ENCODE measurements at places on chromosomes 6 and 20.

DNA sequence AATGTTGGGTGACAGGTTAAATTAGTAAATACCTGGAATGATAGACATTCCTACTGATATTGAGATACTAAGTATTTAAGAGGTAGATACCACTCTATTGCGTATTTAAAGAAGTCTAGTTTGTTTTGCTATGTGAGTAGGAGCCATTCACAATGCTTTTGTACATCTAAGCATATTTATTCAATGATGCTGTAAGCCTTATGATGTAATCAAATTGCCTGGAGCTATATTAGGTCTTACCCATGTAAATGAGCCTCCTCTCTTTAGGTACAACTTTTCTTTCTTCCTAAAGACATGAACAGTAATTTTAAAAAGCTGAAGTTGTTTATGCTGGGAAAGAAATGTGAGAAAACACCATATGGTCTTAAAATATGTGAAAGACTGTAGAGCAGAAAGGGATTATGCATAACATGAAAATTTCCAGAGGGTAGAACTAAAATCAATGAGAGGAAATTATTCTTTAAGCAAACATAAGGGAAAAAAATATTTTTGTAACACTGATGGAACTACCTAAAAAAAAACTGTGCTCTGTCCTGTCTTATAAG is 526.7 kb downstream of the EPHA7 start:
- no peak for DNase-seq

DNA sequence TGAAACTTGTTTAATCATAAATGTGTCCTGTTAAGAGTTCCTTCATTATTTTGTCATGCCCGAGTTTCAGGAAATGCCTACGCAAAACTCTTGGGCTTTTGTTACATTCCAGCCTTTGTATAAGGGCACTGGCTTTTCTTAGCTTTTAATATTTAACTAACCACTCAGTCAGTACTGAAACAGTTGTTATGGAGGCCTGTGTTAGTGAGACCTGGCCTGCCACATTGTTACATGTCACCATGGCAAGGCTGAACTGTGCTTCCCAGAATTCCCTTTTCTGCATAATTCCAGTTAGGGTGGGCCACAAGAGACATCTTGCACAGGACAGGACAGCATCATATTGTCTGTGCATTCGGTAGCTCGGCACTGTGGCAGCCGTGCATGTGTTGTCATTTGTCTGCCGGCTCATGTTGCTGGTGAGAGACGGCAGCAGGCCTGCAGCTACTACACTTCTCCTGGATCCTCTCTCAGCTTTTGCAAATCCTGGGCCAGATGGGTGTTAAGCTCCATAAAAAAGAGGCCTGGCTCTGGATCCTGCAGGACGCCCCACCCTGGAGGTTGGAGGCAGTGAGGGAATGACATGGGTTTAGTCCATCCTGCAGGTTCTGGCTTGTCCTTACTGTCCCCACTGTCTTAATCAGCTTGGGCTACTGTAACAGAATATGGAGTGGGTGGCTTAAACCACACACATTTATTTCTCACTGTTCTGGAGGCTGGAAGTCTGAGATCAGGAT is 128.8 kb upstream of the DTNBP1 start:
- DNase-seq = no peak

- DNase-seq = no peak
Observed at GRCh38 chr6:40693768-40694167, 106.6 kb upstream of the LRFN2 start.

DNA sequence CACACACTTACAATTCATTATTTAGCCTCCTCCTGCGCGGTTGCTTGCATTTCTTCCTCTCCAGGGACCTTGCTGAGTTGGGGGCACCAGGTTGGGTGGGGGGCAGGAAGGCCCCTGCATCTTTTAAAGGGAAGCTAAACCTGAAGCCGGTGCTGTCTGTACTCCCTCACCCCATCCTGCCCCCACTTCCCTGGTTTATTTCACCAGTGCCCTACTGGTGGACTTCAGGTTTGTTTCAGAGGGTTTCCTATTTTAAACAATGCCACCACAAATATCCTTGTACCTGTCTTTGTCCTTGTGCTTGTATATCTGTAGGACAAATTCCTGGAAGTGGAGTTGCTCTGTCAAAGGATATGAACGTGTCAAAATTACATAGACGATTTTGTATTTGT is 21.0 kb downstream of the PTK7 start:
- DNase-seq = no peak

DNA sequence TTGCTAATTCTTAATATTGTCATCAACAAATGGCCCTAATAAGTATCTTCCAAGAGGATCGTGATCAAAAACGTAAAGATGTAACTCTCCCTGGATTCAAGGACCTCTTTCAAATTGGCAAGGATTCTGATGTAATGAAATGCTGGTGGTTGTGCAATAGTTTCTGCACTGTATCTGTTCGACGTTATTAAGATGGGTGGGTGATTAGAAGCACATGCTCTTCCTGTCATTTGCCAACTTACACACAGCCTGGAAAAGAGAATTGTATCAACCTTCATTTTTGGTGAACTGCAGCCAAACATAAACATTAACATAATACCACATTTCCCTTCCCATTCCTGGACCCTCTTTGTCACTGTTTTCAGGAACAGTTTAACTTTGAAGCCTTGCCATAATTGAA is 9.8 kb downstream of the FOXQ1 start:
- DNase-seq = no peak

DNA sequence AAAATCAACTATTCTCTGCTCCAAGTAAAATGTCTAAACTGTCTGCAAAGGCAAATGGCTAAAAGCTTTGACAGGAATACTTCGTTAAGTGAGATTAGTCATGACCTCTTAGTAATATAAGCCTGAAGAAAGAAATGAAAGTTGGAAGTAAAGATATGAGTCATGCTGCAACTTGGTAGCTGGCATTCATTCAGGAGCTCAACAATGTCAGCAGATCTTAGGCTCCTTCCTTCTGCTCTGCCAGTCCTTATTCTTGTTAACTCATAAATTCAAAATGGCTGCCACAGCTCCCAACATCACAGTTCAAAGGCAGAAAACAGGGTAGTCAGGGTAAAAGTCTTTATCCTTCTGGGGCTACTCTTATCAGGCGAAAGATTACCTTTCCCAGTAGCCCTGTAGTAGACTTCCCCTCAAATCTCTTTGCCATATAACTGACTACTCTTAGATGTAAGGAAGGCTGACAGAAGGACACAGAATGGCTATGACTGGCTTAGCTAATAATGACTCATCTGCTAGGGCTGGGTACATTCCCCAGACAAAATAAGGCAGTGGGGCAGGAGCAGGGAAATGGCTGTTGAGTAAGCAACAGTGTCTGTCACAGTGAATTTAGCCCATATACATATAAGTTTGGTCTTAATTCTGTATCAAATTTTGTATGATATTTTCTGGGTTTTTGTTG is 24.4 kb upstream of the C6orf62 start:
- DNase-seq = no peak

- no peak for DNase-seq
Observed at GRCh38 chr6:163793011-163793983, 378.8 kb downstream of the QKI start.

DNA sequence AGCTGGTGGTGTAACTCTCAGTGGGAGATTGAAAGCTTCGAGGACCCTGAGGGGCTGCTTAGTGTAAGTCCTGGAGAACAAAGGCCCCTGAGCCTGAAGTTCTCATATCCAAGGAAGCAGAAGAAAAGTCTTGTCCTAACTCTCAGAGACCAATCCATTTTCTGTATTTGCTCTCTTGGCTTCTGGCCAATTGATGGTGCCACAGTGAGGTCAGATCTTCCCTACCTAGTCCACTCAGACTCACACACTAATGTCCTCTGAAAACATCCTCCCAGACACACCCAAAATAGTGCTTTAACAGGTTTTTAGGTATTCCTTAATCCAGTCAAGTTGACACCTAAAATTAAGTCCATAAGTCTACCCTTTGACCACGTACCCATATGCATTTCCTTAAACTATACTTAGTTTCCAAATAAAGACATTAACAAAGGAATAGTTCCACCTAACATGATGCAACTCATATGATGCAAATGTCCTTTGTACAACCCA is 29.4 kb downstream of the ZNF292 start:
- DNase-seq = no peak

DNA sequence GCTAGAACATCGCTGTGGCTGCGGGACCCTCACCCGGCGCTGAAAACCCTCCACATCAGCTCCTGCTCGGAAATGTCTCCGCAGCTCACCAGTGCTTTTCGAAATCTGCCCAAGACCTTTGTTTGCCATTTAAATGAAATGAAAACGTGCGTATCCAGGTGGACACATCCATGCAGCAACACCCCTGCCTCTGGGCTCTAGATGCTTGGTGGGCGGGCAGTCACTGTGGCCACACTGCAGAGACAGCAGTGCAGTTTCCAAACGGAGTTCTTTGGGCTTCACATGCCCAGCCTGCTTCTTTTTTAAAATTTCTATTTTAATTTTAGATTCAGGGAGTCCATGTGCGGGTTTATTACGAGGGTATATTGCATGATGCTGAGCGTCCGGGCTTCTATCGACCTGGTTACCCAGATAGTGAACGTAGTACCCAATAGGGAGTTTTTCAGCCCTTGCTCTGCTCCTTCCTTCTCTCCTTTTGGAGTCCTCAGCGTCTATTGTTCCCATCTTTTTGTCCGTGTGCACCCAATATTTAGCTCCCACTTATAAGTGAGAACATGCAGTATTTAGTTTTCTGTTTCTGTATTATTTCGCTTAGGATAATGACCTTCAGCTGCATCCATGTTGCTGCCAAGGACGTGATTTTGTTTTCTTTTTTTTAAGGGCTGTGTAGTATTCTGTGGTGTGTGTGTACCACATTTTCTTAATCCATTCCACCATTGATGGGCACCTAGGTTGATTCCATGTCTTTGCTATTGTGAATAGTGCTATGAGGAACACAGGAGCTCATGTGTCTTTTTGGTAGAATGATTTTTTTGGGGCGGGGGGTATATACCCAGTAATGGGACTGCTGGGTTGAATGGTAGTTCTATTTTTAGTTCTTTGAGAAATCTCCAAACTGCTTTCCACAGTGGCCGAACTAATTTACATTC is 4.8 kb upstream of the TUBB2B start:
- peak; percentile 53 for DNase-seq

GRCh38 chr20:3039426-3039825 is 4.0 kb upstream of the GNRH2 start:
- DNase-seq = no peak

DNA sequence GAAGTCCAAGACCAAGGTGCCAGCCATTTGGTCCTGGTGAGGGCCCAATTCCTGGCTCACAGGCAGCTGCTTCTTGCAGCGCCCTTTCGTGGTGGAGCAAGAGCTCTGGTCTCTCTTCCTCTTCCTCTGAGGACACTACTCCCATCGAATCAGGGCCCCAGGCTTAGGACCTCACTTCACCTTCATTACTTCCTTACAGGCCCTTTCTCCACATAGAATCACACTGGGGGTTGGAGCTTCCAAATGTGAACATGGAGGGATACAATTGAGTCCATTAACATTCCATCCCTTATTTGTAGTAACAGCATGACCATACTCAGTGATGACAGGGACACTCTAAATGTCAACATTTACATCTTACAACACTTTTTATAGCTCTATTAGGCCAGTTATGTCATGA is 2.3 kb downstream of the RAMACL start:
- no peak for DNase-seq

GRCh38 chr20:36957875-36958667 is 6.6 kb upstream of the SAMHD1 start:
- no peak for DNase-seq

DNA sequence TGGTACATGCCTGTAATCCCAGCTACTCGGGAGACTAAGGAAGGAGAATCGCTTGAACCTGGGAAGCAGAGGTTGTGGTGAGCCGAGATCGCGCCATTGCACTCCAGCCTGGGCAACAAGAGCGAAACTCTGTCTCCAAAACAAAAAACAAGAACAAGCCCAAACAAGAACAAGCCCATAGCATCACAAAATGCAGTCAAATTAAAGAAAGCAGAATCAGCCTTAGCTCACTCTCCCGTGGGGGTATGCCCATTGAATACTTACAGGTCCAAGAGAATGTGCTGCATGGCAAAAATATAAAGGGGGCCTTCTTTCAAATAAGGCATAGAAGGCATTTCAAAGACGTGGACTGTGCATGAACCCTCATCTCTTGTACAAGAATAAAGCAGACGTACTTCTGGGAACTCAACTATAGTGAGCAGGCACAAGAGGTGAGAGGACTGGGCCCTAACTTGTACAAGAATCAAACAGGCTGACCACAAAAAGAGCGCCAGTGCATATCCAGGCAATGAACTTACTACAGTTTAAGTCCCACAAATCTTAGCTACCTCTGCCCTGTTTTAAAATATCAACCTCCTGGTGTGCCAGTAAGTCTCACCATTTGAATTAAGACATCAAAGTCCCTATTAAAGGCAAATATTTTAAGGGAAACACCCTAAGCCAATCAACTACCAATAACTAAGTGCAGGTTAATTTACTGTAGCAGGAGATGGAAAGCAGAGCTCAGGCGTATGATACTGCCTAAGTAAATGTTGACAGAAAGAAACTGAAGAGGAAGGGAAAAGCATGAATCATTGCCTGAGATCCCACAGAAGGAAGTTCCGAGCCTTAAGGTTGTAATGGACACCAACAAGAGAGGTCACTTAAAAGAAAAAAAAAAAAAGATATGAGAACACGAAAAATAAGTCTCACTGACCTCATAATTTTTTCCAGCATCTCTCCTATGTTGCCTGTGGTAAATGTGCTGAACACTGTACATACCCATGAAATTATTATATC is 37.4 kb downstream of the TOMM6 start:
- DNase-seq = no peak

GRCh38 chr6:31479933-31480535 is 17.9 kb upstream of the MICB start:
- no peak for DNase-seq

DNA sequence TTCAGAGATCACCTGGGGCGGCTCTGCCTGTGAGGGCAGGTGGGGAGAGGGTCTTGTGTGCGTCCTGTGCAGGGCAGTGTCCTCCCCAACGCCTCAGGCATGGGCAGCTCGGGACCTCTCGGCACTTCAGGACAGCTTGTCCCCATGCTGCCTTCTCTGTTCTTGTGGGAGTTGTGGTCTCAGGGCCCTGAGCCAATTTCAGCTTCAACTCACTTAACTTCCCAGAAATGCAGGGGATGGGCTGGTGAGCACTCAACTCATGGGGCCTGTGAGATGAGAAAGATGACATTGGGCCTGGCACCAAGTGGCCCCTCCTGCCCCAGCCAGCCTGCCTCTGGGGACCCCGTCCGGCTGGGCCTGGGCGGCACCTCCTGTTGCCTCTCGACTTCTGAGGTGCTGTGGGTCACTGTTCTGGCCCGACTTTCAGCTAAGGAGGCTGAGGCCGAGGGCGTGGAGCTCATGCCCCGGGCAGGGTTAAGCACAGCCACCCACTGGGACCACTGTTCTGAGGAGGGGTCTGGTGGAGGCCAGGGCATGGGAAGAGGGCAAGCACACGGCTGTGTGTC is 6.7 kb downstream of the RGS19 start:
- no peak for DNase-seq

DNA sequence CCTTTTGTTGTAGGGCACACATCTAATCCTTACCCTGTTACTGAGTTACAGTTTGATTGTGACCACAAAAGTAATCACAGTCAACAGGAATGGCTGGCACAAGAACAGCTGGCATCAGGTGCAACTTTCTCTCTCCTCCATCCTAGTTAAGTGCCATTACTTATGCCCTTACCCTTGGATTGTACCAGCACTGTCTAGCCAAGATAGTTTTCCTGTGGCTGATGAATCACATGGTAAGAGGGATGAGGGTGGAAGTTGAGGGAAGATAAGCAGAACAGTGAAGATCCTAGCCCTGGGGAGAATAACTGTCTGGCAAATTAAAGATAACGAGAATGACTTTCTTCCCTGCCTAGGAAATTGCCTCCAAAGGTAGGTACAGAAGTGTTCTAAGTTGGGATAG is 42.0 kb downstream of the RNF217 start:
- DNase-seq = no peak

GRCh38 chr6:168227840-168228239 is 91.7 kb downstream of the DACT2 start:
- no peak for DNase-seq

GRCh38 chr6:61909486-61909885 is 376.5 kb downstream of the KHDRBS2 start:
- no peak for DNase-seq

Measured in NCI-H1092 treated with DMSO at 0.1 percent for 48 hours (cell line).